Retina (tissue), 1 donor: ENCODE measurements at places on chromosomes 11 and 22.
A peak's percentile ranks its signal among the peaks of the same experiment; 100 is the strongest.

- no peak for DNase-seq
Observed at GRCh38 chr11:90587896-90588295, 365.0 kb upstream of the CHORDC1 start.

- DNase-seq = no peak
Observed at GRCh38 chr11:47850337-47850736, 2.2 kb upstream of the NUP160 start.

DNA sequence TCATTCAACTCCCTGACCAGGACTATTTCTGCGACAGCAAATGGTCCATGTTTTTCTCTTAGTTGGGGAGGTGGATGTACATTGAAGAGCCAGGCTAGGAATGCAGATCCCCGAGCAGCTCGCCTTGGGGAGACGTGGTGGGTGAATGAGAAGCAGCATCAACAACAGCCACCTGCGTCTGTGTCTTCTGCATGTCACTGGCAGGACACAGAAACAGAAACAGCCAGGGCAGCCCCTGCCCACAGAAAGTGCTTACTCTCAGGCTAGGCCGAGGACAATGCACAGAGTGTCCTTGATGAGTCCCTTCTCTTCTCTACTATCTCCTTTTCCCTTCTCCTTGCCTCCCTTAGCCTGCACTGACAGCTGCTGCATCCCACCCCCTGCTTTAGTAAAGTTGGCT is 541.9 kb upstream of the CADM1 start:
- no peak for DNase-seq

GRCh38 chr11:133711545-133711944 is 133.8 kb downstream of the SPATA19 start:
- no peak for DNase-seq

DNA sequence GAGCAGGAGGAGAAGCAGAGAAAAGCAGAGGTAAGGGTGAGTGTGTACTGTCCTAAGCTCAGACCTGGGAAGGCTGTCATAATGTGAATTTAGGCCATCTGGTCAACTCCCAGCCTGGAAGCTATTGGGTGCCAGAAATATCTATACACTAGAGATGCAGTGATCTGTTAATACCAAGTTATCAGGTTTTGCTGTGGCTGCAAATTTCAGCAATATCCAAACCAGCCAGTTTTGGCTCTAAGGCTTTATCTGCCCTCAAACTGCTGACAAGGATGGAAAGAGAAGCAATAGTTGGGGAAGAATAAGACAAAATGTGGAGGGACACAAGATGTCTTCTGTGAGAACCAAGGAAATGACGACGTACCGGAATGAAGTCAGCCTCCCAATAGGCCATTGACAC is 62.9 kb downstream of the CYB5R2 start:
- DNase-seq = no peak

DNA sequence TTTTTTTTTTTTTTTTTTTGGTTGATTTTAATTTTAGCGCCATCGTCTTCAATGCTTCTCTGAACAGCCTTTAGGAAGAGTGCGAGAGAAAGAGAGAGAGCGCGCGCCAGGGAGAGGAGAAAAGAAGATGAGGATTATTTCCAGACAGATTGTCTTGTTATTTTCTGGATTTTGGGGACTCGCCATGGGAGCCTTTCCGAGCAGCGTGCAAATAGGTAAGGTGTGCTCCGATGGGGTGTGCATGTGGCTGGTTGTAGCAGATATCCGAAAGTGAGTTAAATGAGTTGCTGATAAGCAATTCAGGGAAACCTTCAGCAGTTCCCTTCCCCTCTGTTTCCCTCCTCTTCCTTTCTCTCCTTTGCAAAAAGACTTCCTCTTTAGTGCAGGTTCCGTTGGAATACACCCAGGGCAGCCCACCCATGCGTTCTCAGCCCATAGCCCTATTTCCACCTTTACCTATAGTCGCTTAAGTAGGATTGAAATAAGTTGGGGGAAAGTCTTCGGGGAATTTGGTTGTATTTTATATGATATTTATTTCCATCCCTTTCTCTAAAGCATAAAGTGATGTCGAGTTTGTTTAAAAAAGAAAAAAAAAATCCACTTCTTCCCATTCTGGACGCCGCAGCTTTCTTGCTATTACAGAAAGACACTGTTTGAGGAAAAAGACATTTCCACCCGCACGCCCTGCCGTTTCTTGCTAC is 1.1 kb downstream of the GRIA4 start:
- peak; percentile 78 for DNase-seq

DNA sequence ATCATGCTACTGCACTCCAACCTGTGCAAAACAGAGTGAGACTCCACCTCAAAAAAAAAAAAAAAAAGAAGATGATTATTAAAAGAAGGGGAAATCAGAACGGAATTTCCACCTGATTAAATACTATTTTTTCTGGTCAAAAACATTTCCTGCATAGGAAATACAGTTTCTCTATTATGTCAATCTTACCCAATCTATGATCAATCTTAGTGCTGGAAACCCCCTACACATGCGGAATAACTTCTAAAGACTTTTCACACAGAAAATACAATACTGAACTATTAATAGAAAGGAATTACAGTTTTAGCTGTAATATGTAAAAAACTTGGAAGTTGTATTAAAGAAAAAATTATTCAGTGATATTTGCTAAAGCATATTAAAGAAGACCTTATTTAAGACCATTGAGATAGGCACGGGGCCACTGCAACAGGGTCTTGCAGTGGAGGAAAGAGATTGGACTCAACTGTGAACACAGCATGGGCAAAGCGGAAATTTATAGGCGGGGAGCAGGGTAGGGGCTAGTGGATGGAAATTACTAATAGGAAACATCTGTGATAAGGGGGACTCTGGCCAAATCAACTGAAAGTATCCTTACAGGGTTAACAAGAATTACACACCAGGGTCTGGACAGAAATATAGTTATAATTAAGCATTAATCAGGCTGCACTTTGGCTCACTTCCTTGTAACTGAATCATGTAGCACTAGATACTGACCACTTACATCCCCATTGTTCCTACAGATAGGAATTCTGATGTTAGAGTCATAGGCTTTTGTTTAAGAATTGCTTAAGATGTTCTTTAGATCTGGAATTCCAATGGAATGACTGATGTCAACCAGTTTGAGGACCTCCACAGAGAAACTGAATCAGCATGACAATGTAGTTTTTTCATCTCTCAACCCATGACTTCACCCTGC is 411.5 kb upstream of the DDI1 start:
- DNase-seq = no peak

DNA sequence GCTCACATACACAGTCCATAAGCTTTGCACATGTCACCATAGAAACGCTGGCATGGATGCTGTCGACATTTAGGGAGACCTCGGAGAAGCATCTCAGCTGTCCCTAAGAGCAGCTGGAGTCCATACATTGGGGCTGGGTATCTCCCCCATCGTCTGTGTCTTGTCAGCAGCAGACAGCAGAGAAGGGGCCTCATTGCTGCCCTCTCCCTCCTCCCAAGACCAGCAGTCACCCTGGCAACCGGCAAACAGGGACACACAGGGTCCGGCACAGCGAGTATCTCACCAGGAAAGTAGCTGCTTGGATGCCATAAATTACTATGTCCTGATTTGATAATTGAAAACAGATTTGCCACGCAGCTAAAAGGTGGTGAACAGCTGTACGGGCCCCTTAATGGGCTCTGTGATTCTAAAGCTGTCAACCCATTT is 84.4 kb downstream of the CD44 start:
- DNase-seq = peak; percentile 88

DNA sequence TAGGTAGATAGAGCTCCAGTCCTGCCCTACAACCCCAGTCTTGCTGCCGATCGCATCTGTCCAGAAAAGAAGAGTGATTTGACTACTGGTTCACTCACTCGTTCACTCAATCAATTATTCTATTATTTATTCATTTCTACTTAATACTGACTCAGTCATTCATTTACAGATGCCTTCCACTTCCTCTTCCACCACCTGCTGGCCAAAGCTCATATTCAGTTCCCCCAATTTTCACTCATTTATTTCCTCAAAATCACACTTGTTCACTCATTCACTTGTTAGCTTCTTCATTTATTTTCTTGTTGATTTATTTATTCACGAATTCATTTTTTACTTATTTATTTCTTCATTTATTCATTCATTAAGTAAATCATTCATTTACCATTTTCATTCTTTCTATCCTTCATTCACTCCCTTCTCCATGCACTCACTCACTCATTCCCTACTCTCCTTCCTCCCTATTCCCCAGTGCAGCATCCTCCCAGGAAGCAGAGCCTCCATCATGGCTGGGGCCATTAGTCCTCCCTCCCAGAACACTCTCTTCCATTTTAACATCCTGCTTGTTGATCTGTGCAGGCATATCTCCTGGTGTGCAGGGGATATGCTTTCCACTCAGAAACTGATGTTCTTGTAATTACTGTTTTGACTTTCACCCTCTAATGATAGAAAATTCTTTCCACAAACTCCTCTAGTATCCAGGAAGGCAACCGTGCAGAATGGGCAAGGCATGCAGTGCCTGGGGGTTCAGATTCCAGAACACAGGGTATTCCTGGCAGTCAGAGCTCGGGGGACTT is 281.0 kb downstream of the TENM4 start:
- no peak for DNase-seq

- no peak for DNase-seq
Observed at GRCh38 chr11:19978668-19979518, 181.4 kb downstream of the DBX1 start.

DNA sequence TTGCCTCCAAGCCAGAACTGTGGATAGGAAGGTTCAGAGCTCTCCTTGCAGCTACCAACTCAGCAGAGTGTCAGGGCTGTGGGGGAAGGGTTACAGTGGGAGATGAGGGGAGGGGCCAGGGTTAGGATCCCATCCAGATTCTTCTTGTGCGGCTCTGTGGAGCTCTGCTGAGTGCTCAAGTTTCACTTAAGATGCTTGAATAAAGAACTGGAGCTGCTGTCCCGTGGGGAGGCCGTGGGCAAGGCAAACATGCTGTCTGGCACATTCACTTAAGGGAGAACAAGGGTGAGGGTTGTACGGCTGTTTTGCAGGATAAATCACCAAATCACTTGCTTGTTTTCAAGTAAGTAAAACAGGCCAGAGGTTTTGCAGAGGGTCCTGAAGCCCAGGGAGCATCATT is 197.1 kb downstream of the FAM76B start:
- DNase-seq = peak; percentile 48

GRCh38 chr11:122951211-122951610 is 30.4 kb downstream of the BSX start:
- DNase-seq = peak; percentile 48

DNA sequence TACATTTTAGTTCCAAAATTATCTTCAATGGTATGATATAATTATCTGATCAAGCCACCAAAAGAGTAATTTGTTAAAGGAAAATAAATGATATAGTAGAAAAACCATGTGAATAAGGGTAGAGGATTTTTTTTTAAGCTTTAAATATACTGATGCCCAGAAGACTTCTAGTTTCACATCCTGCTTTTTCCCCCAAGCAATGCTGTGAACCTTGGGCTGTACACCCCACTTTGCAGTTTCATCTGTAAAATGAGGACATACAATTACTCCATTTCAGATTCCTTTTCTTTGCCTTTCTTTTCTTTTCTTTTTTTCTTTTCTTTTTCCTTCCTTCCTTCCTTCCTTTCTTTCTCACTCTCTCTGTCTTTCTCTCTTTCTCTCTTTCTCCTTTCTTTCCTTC is 1125.4 kb downstream of the DLG2 start:
- no peak for DNase-seq

DNA sequence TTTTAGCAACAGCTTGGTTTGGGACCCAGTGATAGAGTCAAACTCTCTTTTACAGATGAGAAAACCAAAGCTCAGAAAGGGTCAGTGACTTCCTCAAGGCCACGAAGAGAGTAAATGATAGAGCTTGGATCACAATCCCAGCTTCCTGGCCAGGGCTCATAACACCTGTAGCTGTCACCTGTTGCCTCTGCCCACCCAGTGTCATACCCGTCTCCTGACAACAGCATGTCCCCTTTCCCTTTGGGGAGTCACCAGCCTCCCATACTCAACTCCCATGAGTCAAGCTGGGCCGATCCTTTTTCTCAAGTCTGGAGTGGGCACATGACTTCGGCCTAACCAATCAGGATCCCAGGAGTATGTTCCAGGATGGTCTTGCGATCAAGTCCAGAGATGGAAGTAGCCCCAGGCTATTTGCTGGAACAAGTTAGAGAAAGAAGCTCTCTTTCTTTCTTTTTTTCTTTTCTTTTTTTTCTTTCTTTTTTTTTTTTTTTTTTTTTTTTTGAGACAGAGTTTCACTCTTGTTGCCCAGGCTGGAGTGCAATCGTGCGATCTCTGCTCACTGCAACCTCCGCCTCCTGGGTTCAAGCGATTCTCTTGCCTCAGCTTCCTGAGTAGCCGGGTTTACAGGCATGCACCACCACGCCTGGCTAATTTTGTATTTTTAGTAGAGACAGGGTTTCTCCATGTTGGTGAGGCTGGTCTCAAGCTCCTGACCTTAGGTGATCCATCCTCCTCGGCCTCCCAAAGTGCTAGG is 27.8 kb upstream of the MYH9 start:
- DNase-seq = no peak

GRCh38 chr11:47861728-47862127 is 13.6 kb upstream of the NUP160 start:
- no peak for DNase-seq

DNA sequence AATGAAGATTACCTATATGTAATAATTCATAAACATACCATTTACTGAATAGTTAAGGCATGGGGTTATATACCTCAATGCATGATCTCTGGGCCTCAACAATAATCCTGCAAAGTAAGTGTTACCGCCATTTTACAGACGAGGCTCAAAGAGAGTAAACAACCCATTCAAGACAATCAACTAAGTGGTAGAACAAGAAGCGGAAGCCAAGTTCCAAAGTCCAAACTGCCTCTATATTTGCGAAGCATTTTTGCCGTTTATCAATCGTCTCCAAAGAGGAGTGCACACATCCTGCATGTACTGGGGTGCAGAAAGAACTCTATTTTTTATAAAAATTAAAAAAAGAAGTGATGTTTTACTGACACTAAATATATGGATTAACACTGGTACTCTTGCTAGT is 27.5 kb upstream of the P4HA3 start:
- no peak for DNase-seq

GRCh38 chr11:68632802-68633201 is 51.5 kb upstream of the GAL start:
- DNase-seq = peak; percentile 32

DNA sequence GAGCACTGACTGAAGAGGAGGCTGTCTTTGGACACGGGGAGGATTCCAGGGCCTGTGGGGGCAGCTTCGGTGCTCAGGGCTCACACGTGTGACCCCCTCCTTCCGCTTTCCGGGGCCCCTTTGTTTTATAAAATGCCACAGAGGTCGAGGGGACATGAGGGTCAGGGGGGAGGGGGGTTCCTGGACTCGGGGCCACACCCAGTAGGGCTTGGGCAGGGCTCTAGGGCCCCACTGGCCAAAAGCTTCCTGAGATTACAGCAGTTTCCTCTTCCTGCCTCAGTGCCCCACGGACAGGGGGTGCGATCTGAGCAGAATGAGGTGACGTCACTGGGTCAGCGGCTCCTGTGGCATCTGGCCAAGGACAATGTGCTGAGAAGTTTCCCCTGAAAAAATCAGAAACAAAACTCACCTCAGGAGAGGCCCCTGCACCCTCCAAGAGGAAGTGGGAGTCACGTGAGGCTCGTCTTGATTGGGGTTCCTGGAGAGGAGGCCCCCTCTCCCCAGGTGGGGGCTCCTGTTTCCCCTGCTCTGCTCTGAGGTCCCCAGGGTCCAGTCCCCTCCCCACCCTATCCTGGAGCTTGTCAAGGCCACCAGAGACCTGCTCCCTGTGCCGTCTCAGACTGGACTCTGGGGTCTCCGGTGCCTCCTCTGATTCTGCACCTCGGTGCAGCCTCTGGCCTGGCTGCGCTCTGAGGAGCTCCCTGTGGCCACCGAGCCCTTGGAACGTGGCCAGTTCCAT is 6.4 kb upstream of the IFITM3 start:
- DNase-seq = no peak

GRCh38 chr11:10544491-10545465 is 3.8 kb upstream of the RNF141 start:
- DNase-seq = no peak

GRCh38 chr11:76783294-76783895 is at the start of gene TSKU:
TSS of gene TSKU (plus strand) at chr11:76783356. CDS start at chr11:76795617, 12,261 bp downstream.
- peak; percentile 87 for DNase-seq
